ENCODE measurements at places on chromosomes 6 and 20.

- no peak for DNase-seq
Measured at GRCh38 chr6:32982702-32983492, 14.5 kb downstream of the BRD2 start.

GRCh38 chr6:38271081-38271480 lies 368.6 kb downstream of the BTBD9 start:
- DNase-seq, result no peak

DNA sequence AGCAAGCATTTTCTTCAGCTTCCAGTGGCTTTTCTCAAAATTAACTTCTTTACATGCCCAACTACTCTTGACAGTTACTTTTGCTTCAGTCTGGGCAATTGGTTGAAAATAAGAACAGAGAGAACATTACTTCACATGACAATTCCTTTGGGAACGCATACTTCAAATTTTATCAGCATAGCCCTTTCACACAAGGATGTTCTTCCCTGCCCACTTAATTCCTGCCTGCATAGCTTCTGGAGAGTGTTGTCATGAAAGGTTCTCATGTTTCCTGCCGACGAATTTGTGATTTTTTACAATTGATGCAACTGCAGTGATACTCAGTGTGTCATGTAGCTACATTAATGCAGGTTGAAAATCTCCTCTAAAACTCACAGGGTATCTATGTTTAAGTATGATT lies 22.0 kb upstream of the SNRNP48 start:
- DNase-seq, result no peak

DNA sequence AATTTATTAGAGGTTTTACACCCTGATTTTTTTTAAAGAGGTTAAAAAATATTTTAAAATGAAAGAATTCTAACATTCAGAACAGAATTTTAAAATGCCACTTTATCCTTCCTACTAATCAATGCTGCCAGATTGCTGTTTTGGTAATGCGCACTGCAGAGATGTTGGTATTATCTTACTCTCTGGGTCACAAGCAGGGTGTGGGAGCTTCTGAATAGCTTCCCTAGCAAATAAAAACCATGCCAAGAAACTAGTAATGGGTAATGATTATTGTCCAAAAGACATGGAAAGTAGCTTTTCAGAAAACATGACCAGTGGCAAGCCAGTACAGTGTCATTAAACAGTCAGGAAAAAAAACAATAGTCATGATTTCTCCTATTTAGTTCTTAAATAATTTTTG lies 205.4 kb downstream of the TPBG start:
- no peak for DNase-seq

GRCh38 chr6:105780146-105780860 lies 305.8 kb upstream of the PRDM1 start:
- no peak for DNase-seq

- DNase-seq, result no peak
Measured at GRCh38 chr6:107344383-107344782, 115.0 kb downstream of the PDSS2 start.
